ENCODE measurements at places on chromosomes 6 and 20. TPM values are rescaled to one million over a fixed set of nuclear protein-coding genes. Genes with fewer than 3 reads are reported as not detected.

DNA sequence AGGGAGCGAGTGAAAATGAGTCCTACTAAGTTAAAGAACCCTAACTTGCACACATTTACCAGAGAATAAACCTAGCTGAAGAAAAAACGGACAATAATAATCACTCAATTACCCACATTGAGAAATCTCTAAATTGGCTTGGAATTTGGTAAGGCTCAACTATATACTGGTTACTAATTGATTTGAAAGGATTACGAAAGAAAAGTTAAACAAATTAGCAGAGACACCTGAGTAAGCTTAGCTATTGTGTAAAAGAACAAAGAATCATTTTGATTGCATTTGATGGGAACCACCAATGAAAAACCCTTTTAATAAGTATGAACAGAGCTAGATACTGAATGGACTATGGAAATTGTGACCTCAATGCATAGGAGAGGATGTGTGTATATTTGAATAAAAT is 118.6 kb upstream of the ADGRF1 start:
- no peak for DNase-seq
- H3K27me3 ChIP-seq: no peaks in the 10 kb centered on the region
- no peaks in the 10 kb centered on the region for H3K4me1 ChIP-seq
- H3K27ac ChIP-seq: no peak overlapping the region
- no peak overlapping the region for H3K4me3 ChIP-seq

GRCh38 chr6:91341473-91341872 is 754.6 kb upstream of the MAP3K7 start:
- peak overlapping the region; percentile 30 for H3K4me3 ChIP-seq
- H3K36me3 ChIP-seq: no peaks in the 10 kb centered on the region
- peak; percentile 4 for DNase-seq
- H3K27me3 ChIP-seq: no peaks in the 10 kb centered on the region

GRCh38 chr6:167750956-167751358 is 75.8 kb upstream of the AFDN start:
- no peak overlapping the region for H3K27ac ChIP-seq
- no peak overlapping the region for H3K4me3 ChIP-seq
- peak; percentile 45 for DNase-seq
- H3K36me3 ChIP-seq: no peaks in the 10 kb centered on the region
- no peaks in the 10 kb centered on the region for H3K4me1 ChIP-seq

GRCh38 chr6:113556775-113557174 is 300.4 kb upstream of the MARCKS start:
- DNase-seq: no peak
- no peak overlapping the region for H3K27ac ChIP-seq
- peaks cover 14% of the 10 kb centered on the region for H3K4me1 ChIP-seq
- no peak overlapping the region for H3K4me3 ChIP-seq
- no peaks in the 10 kb centered on the region for H3K36me3 ChIP-seq
- H3K27me3 ChIP-seq: no peaks in the 10 kb centered on the region

DNA sequence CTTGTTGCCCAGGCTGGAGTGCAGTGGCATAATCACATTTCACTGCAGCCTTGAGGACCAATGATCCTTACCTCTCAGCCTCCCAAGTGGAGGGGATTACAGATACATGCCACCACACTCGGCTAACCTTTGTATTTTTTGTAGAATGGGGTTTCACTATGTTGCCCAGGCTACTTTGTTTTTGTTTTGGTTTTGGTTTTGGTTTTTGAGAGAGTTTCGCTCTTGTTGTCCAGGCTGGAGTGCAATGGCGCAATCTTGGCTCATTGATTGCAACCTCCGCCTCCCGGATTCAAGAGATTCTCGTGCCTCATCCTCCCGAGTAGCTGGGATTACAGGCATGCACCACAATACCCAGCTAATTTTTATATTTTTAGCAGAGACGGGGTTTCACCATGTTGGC is 105.5 kb downstream of the BMP7 start:
- H3K4me1 ChIP-seq: peaks cover 4% of the 10 kb centered on the region
- no peak for DNase-seq
- H3K36me3 ChIP-seq: no peaks in the 10 kb centered on the region
- H3K4me3 ChIP-seq: no peak overlapping the region

GRCh38 chr20:56932575-56933330 is 303.6 kb downstream of the TFAP2C start:
- no peaks in the 10 kb centered on the region for H3K36me3 ChIP-seq
- no peak overlapping the region for H3K27ac ChIP-seq
- H3K27me3 ChIP-seq: peaks cover 2% of the 10 kb centered on the region
- no peak overlapping the region for H3K4me3 ChIP-seq

- H3K27me3 ChIP-seq: no peaks in the 10 kb centered on the region
- no peak overlapping the region for H3K4me3 ChIP-seq
- no peaks in the 10 kb centered on the region for H3K4me1 ChIP-seq
- DNase-seq: peak; percentile 89
- H3K36me3 ChIP-seq: no peaks in the 10 kb centered on the region
These were observed 93.8 kb upstream of the LY86 start for GRCh38 chr6:6494677-6495076.

- H3K4me3 ChIP-seq: peak within 1 kb of the TSS; percentile 89
- H3K27ac ChIP-seq: peak within 1 kb of the TSS; percentile 91
- no peaks in the 10 kb centered on the region for H3K36me3 ChIP-seq
- H3K27me3 ChIP-seq: peaks cover 17% of the 10 kb centered on the region
- peaks cover 14% of the 10 kb centered on the region for H3K4me1 ChIP-seq
- DNase-seq: peak; percentile 87
These were observed at the start of gene LRP11 for GRCh38 chr6:149863698-149864577. Gene LRP11 (minus strand): TSS chr6:149864359. CDS start chr6:149864020, 339 bp downstream.

GRCh38 chr20:51938559-51939258 is 136.4 kb upstream of the SALL4 start:
- no peak overlapping the region for H3K27ac ChIP-seq
- no peak overlapping the region for H3K4me3 ChIP-seq
- no peaks in the 10 kb centered on the region for H3K27me3 ChIP-seq
- H3K4me1 ChIP-seq: 0 out of 2 replicates have a peak, but pooled peaks cover 3% of the 10 kb centered on the region
- DNase-seq: no peak

Gene TFAP2D
- not detected for total RNA-seq

Gene DYNLT2
- 3.3 TPM for total RNA-seq

All from GM23338 (cell line).